ENCODE measurements at places on chromosomes 1 and 21. TPM values are rescaled to one million over a fixed set of nuclear protein-coding genes. Genes with fewer than 3 reads are reported as not detected.

GRCh38 chr1:171841931-171842761, 848 bp downstream of the DNM3 start:
- H3K36me3 ChIP-seq: no peaks in the 10 kb centered on the region
- peak overlapping the region; percentile 88 for H3K4me3 ChIP-seq
- DNase-seq: peak; percentile 12
- H3K27me3 ChIP-seq: peaks cover 16% of the 10 kb centered on the region
- H3K4me1 ChIP-seq: peaks cover 17% of the 10 kb centered on the region

GRCh38 chr1:22914633-22915217, 57.9 kb downstream of the LACTBL1 start:
- H3K27me3 ChIP-seq: peaks cover 3% of the 10 kb centered on the region
- no peak overlapping the region for H3K27ac ChIP-seq

- H3K27me3 ChIP-seq: no peaks in the 10 kb centered on the region
- peaks cover 44% of the 10 kb centered on the region for H3K4me1 ChIP-seq
- peak; percentile 22 for DNase-seq
Observed at GRCh38 chr1:174206148-174206836, 47.0 kb downstream of the RABGAP1L start.

- no peak overlapping the region for H3K4me3 ChIP-seq
- peaks cover 11% of the 10 kb centered on the region for H3K27me3 ChIP-seq
- H3K36me3 ChIP-seq: no peaks in the 10 kb centered on the region
- DNase-seq: no peak
- no peak overlapping the region for H3K27ac ChIP-seq
- H3K4me1 ChIP-seq: peaks cover 14% of the 10 kb centered on the region
Observed at GRCh38 chr1:109479311-109479710, 4.4 kb upstream of the ATXN7L2 start.

DNA sequence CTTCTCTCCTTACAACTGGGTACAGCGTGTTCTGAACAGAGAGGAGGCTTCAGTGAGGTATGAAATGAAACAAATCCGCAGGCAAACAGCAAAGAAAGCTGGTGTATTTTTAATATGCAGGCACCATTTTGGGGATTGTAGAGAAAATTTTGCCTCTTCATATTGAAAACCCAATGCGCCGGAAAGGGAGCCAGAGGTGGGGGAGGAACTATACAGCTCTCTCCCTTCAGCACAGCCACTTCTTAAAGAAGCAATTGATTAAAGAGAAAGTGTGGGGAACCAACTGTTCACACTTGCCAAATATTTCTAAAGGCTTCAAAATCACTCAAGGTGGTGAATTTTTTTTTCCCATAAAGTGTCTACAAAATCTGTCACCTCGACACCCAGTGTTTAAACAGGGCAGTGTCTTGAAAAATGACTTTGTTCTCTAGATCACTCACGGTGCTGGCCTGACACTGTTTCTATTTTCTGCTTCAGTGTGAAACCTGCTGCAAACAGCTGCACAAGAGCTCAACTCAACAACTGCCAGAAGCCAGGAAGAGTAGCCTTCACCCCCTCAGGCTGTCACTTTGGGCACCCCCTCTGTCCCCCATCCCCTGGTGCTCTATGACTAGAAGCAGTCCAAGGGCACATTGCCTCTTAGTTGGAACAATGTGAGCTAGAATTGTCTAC, 123.8 kb upstream of the CTTNBP2NL start:
- no peak overlapping the region for H3K27ac ChIP-seq
- DNase-seq: no peak
- no peak overlapping the region for H3K4me3 ChIP-seq
- no peaks in the 10 kb centered on the region for H3K36me3 ChIP-seq

DNA sequence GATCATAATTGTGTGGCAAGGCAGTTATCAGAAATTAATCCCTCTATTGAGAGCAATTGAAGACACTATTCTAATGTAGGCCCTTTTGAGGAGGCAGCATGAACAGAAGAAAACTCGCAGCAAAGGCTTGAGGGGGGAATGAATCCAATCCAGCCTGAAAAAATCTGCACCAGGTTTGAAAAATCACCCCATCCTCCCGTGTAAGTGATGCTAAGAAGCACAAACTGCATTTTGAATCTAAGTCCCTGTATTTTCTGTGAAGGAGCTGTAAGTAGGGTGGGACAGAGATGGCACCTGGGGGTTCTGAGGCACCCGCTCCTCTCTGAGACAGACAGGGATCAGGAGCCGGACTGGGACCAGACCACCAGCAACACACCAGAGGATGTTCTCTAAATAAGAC, at the start of gene CRB1:
TSS of gene CRB1 (plus strand) at position 241 of the 400 bp plus-strand sequence. CDS start 161 bp downstream, outside the sequence.
- no peak within 1 kb of the TSS for H3K4me3 ChIP-seq
- no peaks in the 10 kb centered on the region for H3K36me3 ChIP-seq
- DNase-seq: no peak
- no peaks in the 10 kb centered on the region for H3K4me1 ChIP-seq
- H3K27me3 ChIP-seq: peaks cover 11% of the 10 kb centered on the region

- peaks cover 39% of the 10 kb centered on the region for H3K27me3 ChIP-seq
- peaks cover 3% of the 10 kb centered on the region for H3K36me3 ChIP-seq
- peaks cover 82% of the 10 kb centered on the region for H3K4me1 ChIP-seq
Observed at GRCh38 chr1:206558794-206559671, 51.7 kb downstream of the RASSF5 start.

GRCh38 chr1:42122408-42122807, 30.8 kb upstream of the GUCA2B start:
- H3K4me1 ChIP-seq: no peaks in the 10 kb centered on the region
- no peak overlapping the region for H3K27ac ChIP-seq
- H3K4me3 ChIP-seq: no peak overlapping the region
- no peak for DNase-seq

DNA sequence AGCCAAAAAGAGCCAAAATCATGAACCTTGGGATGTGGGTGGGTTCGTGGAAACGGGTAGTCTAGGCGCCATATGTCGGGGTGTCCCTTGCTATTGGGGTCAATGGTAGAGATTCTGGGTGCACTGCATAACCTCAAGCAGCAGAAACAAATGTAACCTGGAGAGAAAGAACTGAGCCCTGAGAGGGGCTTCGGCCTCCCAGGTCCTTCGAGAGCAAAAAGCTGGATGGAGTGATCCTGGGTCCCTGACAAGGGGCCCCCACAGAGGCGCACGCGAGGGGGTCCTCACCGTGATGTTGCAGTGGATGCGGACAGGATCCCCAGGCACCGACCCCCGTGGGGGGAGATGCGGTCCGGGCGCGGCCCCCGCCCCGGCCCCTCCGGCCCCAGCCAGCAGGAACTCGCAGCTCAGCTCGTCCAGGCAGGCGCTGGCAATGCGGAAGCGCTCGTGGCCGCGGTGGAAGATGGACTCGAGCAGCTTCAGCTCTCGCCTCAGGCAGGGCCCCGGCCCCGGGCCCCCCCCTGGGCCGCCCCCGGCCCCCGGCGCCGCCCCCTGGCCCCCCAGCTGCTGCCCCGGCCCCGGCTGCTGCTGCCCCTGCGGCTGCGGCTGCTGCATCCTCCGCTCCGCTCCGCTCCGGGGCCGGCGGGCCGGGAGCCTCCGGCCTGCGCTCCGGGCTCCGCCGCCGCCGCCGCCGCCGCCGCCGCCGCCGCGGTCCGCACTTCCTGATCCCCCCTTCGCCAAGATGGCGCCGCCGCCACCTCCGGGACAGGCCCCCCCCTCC, at the start of gene UBE2Q1:
TSS of gene UBE2Q1 (minus strand) at position 724 of the 781 bp plus-strand sequence. CDS start at position 615, 109 bp downstream.
- DNase-seq: peak; percentile 49
- peak within 1 kb of the TSS; percentile 92 for H3K4me3 ChIP-seq
- peaks cover 36% of the 10 kb centered on the region for H3K4me1 ChIP-seq
- peaks cover 6% of the 10 kb centered on the region for H3K27me3 ChIP-seq
- peaks cover 6% of the 10 kb centered on the region for H3K36me3 ChIP-seq
- H3K27ac ChIP-seq: peak within 1 kb of the TSS; percentile 94

Gene NBPF3
- 7.0 TPM for polyA plus RNA-seq

Gene ITLN1
- not detected for polyA plus RNA-seq

Gene LCE2A
- polyA plus RNA-seq: not detected

Gene HSPA6
- polyA plus RNA-seq: 8.8 TPM

DNA sequence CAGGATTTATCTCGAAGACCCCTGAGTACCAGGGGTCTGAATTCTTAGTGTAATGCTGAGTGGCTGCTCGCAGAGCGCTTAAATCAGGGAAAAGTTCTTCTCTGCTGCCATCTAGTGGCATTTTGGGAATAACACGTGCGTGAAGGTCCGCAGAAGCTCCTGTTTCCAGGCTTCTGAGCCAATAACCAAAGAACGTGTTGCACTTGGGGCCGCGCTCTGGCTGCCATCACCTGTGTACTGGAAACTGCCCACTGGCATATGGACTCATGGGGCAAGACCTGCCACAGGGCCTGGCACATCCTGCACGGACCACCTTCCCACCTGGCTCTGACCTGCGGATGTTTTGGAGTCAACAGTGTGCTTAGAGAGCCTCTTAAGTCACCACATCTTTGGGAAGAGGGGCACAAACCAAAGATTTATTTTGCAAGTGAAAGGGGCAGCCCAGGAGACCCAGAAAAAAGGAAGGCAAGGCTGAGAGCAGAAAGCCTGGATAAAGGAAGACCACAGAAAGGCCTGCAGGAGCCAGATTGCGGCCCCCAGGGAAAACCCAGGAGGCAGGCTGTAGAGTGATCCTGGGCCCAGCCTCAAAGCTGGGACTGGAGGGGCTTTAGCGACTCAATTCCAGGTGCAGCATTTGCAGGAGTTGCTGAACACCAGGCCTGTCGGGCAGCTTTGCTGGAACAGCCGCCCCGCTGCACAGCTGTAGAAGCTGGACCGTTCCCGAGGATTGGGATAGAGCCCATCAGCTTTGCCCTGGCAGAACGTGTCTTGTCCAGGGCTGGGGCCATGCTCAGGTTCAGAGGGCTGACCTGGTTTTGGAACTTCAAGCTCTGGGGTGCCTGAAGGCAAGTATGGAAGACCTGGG, 13.0 kb downstream of the CHIT1 start:
- no peaks in the 10 kb centered on the region for H3K4me1 ChIP-seq
- H3K4me3 ChIP-seq: no peak overlapping the region
- H3K36me3 ChIP-seq: no peaks in the 10 kb centered on the region
- DNase-seq: peak; percentile 36

DNA sequence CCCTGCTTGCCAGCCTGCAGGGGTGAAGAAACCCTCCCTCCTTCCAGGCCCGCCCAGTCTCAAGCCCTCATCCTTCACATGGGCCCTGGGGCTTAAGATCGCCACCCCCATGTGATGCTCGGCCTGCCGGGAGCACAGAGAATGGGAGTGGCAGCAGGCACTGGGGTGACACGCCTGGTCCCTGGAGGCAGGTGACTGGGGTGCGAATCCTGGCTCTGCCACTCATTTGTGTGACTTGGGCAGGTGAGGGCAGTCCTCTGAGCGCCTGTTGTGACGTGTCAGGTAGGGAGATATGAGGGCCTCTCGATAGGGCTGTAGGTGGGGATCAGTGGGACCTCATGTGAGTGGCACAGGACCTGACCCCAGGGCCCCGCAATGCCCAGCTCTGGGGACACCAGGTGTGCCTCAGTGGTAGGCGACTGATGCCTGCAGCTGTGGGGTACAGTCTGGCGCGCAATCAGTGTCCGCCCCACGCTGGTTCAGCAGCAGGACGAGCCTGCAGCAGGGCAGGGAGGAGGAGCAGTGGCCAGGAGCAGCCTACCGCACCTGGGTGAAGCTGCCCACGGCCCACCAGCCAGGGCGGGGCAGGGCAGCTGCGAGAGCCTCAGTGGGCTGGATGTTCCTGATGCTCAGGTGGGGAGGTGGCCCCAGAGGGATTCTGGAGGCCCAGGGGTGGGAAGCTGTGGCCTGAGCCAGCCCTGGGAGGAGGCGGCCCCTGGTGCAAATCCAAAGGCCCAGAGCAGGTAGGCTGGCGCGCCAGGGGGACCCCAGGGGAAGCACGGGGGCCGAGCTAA, 6.2 kb downstream of the SH2D5 start:
- H3K27ac ChIP-seq: no peak overlapping the region
- H3K36me3 ChIP-seq: no peaks in the 10 kb centered on the region
- no peaks in the 10 kb centered on the region for H3K4me1 ChIP-seq
- DNase-seq: no peak
- no peak overlapping the region for H3K4me3 ChIP-seq

GRCh38 chr1:244150071-244150470, 99.0 kb downstream of the ZBTB18 start:
- H3K27me3 ChIP-seq: peaks cover 4% of the 10 kb centered on the region
- no peaks in the 10 kb centered on the region for H3K4me1 ChIP-seq
- no peak overlapping the region for H3K4me3 ChIP-seq
- no peak for DNase-seq
- no peaks in the 10 kb centered on the region for H3K36me3 ChIP-seq

Gene NES
- not detected for polyA plus RNA-seq

DNA sequence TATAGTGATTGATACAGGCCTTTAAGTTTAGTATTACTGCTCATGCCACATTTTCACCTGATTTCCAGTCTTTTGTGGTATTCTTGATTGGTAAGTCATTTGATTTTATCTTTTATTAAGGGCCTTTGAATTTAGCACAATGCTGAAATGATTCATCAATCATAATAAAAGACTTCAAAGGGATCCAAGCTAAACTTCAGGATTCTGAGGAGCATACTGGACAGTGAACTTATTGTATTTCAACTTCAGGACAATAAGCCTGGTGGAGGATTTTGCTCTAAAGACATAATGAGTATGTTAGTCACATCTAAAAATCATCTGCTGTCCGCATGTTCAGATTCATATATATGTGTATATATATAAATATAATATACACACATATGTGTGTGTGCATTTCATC, 233.3 kb downstream of the SETD4 start:
- no peak for DNase-seq
- no peaks in the 10 kb centered on the region for H3K36me3 ChIP-seq
- no peak overlapping the region for H3K27ac ChIP-seq
- peaks cover 21% of the 10 kb centered on the region for H3K27me3 ChIP-seq
- no peak overlapping the region for H3K4me3 ChIP-seq

DNA sequence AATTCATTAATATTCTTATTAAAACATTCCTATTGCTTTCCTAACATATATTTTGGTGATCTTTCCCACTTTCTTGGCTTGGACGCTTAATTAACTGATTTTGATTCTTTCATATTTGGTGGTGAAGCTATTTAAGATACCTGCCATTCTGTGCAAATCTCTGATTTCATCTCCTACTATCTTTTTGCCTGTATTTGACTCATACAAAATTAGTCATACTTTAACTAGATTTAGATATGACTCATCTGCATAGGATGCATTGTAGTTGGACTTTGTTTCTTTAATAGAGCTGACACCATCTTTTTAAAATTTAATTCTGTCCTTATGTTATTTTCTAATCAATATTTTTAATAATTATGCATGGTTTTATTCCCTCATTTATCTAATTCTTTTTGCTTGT, 93.8 kb upstream of the PLPPR4 start:
- H3K27ac ChIP-seq: no peak overlapping the region
- DNase-seq: no peak
- H3K4me1 ChIP-seq: no peaks in the 10 kb centered on the region

- no peak overlapping the region for H3K27ac ChIP-seq
- H3K4me1 ChIP-seq: peaks cover 21% of the 10 kb centered on the region
- peaks cover 27% of the 10 kb centered on the region for H3K27me3 ChIP-seq
- no peak for DNase-seq
- H3K4me3 ChIP-seq: peak overlapping the region; percentile 72
Observed at GRCh38 chr1:180228648-180229482, 1.2 kb upstream of the LHX4 start.

Gene NCDN
- polyA plus RNA-seq: 8.9 TPM

Gene SMIM34
- polyA plus RNA-seq: not detected

- H3K4me3 ChIP-seq: peak overlapping the region; percentile 82
- peaks cover 77% of the 10 kb centered on the region for H3K4me1 ChIP-seq
- peak overlapping the region; percentile 78 for H3K27ac ChIP-seq
- H3K36me3 ChIP-seq: no peaks in the 10 kb centered on the region
Observed at GRCh38 chr1:206769304-206769731, 1.3 kb upstream of the IL19 start.

Measured in immature natural killer cell (primary cell).